GM19239 (cell line): ENCODE measurements at places on chromosomes 5 and 9.

DNA sequence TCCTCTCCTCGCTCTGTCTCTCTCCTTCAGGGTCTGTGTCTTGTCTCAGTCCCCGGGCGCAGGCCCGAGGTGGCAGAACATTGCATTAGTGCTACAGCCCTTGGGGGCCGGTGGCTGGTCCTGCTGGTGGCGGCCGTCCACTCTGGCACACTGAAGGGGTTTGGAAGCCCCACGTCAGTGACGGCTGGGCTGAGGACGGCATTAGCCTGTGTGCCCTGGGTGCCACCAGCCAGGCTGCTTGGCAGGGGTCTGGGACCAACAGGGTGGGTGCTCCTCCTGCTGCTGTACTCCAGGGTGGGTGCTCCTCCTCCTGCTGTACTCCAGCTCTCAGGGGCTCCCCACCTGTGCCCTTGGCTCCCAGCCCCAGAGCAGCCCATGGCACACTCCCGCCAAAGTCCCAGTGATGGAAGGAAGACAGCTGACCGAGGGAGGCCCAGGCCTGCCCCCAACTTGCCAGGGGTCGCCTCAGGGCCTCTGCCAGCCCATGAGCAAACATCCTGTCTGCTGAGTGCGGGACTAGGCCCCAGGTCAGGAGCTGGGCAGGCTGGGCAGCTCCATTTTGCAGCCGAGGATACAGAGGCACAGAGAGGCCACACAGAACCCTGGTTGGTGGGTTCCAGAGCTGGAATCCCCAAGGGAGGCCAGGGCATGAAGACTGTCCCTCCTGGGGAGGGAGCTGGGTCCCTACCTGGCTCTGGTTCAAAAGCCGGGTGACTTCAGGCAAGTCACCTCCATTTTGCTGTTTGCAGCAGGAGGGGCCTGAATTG, 27.3 kb downstream of the SARDH start:
- no peak for DNase-seq

DNA sequence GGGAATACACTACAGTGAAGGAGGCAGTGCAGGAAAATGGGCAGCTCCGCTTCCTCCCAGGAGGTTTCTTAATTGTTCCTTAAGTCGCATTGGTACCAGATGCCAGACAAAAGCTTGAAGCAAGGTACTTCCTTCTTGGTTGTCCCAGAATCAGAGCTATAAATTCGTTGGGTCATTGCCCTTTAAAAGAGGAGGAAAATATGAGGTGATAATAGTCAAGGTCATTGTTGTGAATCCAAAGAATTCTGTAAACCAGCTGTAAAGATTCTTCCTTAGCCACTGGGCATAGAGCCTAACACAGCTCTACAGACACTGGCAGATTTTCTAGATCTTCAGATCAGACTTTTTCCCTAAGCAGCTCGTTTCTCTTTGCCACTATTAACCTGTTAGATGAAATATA, 444.1 kb upstream of the TLE4 start:
- DNase-seq, result no peak

GRCh38 chr9:68825762-68826472, 120.9 kb downstream of the PIP5K1B start:
- DNase-seq, result no peak

DNA sequence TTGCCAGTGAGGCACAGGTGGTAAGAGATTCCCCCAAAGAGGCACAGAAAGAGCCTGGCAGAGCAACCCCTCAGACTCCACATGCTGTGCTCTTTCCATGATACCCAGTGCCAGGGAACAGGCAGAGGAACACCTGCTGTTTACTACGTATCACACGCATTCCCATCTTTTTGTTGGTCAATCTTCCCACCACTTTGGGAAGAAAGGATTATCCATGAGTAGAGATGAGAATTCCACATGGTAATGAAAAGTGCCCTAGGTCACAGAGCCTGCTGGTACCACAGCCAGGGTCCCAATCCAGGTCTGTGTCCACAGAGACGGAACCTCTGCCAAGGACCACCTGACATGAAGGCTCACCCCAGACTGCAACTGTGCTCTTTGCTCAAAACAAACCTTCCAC, 86.6 kb downstream of the LHFPL2 start:
- no peak for DNase-seq

GRCh38 chr9:68705531-68706362, 707 bp downstream of the PIP5K1B start:
- DNase-seq, result peak; percentile 18

GRCh38 chr5:119379942-119380547, 24.2 kb downstream of the TNFAIP8 start:
- DNase-seq, result no peak

DNA sequence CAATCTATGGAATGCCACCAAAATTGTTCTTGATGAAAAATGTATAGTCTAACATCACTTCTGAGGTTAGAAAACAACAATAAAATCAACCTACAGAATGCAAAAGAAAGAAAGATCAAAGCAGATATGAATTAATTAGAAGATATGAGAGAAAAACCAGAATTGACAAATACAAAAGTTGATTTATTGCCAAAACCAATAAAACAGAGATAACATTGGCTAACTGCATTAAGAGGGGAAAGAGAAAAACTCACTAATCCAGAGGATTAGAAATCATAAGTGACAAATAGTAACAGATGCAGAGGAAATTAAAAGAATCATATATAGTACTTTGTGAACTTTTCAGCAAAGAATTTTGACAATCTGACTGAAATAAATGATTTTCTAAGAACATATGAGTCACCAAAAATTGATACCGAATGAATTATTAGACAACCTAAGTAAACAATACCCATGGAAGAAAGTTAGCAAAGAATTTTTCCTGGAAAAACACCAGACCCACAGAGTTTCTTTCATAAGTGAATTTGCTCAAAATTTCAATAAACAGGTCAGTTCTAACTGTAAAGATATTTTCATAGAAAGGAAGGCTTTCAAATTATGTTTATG, 167.7 kb downstream of the AOPEP start:
- no peak for DNase-seq

- DNase-seq, result no peak
Measured at GRCh38 chr5:10030219-10030831, 219.4 kb downstream of the ATPSCKMT start.

- no peak for DNase-seq
Measured at GRCh38 chr5:56019306-56020272, 24.8 kb upstream of the IL6ST start.

DNA sequence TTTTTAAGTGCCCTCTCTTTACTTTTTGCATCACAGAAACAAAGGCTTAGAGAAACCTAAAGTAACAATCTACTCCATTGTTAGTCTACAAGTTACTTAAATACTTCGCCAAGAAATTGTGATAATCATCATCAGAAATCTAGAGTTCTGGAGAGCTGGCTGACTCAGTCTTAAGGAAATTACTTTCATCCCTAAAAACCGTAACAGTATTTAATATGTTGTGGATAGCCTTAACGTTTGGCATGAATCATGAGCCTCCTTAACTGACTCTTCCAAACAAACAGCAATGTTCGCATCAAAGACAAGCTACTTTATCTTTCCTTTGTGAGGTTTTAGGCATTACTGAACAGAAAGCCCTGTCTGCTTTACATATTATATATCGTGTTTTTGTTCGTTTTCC, 128.7 kb downstream of the NIPBL start:
- no peak for DNase-seq

- no peak for DNase-seq
Measured at GRCh38 chr9:12988258-12988657, 213.4 kb downstream of the LURAP1L start.

DNA sequence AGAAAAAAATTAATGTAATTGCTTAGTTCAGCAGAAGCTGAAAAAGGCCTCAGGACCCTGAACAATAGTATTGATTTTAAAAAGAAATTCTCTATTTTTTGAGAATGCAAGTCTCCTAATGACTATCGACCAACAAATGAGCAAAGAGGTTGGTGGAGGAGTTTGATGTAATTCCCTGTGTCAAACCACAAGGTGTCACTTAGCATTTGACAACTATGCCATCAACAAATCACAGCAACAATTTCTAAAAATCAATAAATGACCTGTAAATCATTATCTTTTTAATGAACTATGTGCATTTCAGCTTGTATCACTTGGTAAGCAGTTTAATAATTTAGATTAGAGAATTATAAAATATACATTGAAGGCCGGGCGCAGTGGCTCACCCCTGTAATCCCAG, 133.7 kb downstream of the PRELID2 start:
- DNase-seq, result no peak

DNA sequence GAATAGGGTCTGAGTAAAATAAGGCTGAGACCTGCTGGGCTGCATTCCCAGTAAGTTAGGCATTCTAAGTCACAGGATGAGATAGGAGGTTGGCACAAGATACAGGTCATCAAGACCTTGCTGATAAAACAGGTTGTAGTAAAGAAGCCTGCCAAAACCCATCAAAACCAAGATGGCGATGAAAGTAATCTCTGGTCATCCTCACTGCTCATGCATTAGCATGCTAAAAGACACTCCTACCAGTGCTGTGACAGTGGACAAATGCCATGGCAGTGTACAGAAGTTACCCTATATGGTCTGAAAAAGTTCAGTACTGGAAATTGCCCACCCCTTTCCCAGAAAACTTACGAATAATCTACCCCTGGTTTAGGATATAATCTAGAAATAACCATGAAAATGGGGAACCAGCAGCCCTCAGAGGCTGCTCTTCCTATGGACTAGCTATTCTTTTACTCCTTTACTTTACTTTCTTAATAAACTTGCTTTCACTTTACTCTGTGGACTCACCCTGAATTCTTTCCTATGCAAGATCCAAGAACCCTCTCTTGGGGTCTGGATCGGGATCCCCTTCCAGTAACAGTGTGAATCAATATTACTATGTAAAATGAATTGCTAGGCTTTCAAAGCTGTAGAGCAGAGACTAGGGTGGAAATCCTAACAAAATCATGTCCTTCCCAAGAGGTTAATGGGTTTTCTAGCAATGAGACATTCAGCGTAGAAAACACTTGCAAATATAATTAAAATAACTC, 257.8 kb downstream of the KIAA0825 start:
- DNase-seq, result no peak

DNA sequence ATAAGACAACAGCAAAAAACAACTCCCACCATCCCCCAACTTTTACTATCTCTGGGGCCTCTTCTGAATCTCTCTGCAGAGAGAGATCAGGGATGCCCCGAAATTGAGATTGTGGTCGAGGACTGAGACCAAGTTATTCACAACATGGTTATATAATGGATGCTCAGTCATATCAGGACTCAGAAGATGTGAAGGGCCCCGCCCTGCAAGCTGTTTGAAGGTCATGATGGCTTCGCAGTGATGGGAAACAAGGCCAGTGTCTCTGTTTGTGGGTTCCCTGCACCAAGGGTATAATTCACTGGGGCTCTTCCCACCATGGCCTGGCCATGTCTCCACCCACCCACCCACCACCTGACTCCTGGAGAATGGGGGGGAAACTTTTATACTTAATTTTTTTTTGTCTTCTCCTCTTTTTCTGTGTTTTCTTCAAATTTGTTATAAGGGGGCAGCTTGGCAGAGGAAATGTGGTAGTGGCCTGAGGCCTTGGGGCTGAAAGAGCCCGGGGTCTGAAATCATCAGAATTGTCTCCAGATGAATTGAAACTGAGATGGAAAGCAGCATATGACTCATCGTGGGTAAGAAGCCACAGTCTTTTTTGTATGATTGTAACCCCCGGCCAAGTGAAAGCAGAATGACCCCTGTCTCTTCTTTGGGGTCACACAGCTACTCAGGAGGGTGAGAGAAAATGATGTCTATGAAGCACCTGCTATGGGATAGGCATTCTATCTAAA, 15.0 kb upstream of the TEX48 start:
- no peak for DNase-seq

- DNase-seq, result no peak
Measured at GRCh38 chr5:6454628-6455053, 6.0 kb downstream of the UBE2QL1 start.

- no peak for DNase-seq
Measured at GRCh38 chr5:1536871-1537602, 13.3 kb upstream of the LPCAT1 start.

DNA sequence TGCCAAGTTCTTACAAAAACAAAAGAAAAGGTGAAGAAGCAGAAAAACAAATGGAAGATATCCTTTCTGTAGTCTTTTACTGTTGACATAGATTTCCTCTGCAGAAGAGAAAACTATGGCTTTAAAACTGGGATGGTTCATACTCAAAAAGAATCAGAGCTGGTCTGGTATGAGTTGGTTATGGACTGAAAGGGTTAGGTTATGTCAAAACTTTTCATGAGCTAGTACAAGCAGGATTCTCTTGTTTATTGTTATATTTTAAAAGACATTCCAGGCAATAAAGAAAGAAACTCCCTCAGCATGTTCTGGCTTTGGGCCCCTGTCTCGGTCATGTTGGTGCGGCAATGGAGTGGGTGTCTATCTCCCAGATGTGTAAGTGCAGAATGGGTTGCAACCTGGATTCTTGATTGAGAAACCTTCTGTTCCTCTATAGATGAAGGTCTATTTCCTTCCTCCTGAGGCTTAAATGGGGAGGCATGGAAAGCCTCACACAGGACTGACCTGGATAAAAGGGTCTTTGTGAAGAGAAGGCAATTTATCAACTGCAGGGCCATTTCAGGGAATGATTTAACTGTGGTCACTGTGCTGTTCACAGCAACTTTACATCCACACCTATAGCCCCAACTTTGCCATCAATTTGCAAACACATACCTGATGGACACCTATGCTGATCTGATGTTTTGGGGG, 209.6 kb upstream of the TNC start:
- DNase-seq, result no peak

GRCh38 chr5:86974955-86975354, 292.7 kb upstream of the RASA1 start:
- no peak for DNase-seq

GRCh38 chr5:154776167-154776566, 21.0 kb downstream of the LARP1 start:
- DNase-seq, result no peak

- DNase-seq, result no peak
Measured at GRCh38 chr5:75824323-75824722, 107.1 kb upstream of the POC5 start.

- DNase-seq, result peak; percentile 46
Measured at GRCh38 chr9:95316794-95317118, 753 bp downstream of the FANCC start.

- DNase-seq, result no peak
Measured at GRCh38 chr5:9054821-9055589, 490.9 kb downstream of the SEMA5A start.

- DNase-seq, result no peak
Measured at GRCh38 chr5:167993771-167994170, 297.7 kb upstream of the WWC1 start.

DNA sequence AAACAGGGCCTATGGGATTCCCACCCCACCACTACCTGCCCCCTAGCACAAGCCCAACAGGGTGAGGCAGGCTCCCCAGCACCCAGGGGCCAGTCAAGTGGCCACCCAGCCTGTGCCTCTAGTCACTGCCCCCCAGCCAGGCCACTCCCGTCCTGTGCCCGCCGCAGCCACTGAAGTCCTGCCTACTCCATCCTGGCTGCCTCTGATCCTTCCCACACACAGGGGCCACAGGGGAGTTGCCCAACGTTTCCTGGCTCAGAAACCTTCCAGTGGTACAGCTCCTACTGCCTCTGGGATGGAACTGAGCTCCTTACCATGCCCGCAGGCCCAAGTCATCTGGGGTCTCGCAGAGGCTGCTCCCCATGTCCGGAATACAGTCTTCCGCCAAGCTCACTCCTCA, 70.2 kb upstream of the STXBP1 start:
- DNase-seq, result no peak

- no peak for DNase-seq
Measured at GRCh38 chr9:114612272-114612923, 1.3 kb downstream of the TMEM268 start.

GRCh38 chr9:126625329-126626126, 11.8 kb downstream of the LMX1B start:
- no peak for DNase-seq
